Pulmonary artery endothelial cell (primary cell): ENCODE measurements at places on chromosomes 16 and 17.

DNA sequence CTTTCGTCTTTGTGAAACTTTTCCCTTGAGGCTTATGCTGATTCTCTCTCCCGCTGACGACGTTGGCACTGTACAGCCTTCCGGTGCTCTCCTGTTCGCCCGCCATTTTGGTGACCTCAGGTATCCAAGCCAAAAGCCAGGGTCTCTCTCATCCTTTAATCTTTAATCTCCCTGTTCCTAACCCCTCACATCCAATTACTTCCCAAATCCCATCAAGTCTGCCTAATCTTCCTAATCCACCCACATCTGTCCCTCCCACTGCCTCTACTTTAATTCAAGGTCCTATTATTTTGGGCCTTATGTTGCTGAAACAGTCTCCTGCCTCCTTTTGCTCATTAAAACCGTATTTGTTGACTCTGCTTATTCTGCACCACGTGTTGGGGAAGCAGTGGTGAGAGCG lies 7.3 kb downstream of the WRAP53 start:
- no peak for DNase-seq

DNA sequence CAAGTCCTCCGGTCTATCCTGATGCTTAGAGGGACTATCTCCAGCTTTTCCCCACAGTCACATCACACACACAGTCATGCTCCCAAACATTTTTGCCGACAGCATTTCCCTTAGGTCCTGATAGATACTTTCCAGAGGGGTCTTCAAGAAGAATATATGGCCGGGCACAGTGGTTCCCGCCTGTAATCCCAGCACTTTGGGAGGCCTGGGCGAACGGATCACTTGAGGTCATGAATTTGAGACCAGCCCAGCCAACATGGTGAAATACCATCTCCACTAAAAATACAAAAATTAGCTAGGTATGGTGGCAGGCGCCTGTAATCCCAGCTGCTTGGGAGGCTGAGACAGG lies 4.3 kb upstream of the GIP start:
- no peak for DNase-seq

DNA sequence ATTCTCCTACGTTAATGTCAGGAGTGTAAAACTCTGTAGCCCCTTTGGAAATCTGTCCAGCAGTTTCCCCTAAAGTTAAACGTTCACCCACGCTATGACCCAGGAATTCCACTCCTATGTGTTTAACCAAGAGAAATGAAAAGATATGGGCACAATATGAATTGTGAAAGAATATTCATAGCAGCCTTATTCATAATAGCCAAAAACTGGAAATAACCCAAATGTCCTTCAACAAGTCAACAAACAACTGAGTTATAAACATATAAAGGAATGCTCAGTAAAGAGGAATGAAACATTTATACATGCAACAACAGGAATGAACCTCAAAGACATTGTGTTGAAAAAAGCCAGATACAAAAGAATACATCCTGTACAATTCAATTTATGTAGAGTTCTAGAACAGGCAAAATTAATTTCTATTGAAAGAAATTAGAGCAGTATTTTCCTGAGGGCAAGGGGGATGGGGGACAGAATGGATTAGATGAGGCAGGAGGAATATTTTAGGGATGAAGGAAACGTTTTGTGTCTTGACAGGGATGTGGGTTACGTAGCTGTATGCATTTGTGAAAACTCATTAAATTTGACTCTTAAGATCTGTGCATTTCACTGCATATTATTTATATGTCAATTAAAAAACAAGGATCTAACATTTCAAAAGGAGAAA lies 286.7 kb upstream of the CDH5 start:
- no peak for DNase-seq

GRCh38 chr17:15917438-15918027 lies 27.4 kb upstream of the ADORA2B start:
- no peak for DNase-seq

GRCh38 chr16:2519711-2520080 lies 475 bp upstream of the AMDHD2 start:
- DNase-seq: no peak

DNA sequence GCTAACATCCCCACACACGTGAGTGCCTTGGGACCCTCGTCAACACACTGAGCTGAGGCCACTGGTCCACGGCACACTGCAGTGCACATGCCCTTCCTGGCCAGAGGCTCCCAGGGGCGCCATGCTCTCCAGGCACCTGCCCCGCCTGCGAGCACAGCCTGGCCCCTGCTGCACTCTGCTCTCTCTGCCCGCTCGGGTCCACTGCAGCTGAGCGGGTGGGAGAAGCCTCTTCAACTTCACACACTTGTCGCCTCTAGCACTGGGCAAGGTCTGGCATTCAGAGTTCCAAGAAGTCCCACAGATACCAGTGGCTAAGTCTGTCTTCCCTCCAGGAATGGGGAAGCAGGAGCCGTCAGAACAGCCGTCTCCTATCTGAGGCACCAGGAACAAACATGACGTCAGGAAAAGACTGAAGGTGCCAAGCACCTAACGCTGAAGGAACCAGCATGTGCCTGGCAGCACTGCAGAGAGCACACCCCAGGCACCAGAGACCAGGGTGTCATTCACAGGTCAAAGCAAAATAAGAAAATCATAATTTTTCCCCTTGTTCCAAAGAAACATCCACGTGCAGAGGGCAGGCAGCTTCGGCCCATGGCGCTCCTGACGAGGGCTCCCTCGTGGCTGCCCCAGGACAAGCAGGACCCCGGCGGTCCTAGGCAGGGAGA lies 82.9 kb downstream of the ZNF778 start:
- no peak for DNase-seq

- no peak for DNase-seq
These were observed 247.1 kb upstream of the MON1B start for GRCh38 chr16:76943921-76944320.

GRCh38 chr17:13353590-13353989 lies 248.1 kb downstream of the HS3ST3A1 start:
- DNase-seq: no peak

DNA sequence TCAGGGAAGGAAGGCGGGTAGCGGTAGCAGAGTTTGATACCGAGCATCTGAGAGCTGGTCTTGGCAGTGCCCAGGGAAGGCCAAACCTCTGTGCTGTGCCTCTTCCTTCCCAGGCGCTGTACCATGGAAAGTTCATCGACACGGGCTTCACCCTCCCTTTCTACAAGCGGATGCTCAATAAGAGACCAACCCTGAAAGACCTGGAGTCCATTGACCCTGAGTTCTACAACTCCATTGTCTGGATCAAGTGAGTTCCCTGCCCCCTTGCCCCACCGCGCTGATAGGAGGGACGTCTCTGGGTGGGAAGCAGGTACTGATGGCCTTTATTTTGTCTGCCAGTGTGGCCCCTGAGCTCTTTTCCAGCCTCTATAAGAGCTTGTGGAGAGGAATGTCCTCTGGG lies 15.4 kb upstream of the CLEC18A start:
- no peak for DNase-seq

- no peak for DNase-seq
These were observed 31.5 kb downstream of the RAB11FIP3 start for GRCh38 chr16:456891-457483.

DNA sequence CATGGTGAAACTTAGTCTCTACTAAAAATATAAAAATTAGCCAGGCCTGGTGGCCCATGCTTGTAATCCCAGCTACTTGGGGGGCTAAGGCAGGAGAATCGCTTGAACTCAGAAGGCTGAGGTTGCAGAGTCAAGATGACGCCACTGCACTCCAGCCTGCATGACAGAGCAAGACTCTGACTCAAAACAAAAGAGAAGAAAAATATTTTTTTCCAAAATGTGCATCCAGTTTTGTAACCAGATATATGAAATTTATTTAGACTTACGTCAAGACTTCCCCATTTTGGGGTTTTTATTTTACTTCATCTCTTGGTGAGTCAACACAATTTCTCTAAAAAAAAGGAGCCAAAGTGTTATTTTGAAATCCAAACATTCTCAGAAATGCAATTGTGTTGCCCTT lies 5.5 kb upstream of the TM4SF5 start:
- no peak for DNase-seq
